ENCODE measurements at places on chromosomes 5 and 9.

DNA sequence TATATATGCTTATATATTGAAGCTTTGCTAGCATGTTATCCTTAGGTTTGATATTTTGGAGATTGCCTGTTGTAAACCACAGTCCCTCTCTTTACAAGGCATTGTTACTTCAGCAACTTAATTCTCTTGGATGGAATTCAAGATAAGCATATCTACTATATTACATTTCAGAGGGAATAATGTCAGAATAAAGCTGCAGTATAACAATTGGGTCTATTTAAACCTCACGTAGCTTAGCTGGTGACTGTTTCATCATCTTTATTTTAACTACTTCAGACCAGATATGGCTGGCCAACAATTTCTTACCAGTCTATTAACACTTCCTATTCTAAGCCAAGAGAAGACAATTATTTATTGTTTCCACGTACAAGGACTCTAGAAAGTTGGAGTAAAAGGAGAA, 27.1 kb downstream of the ZCCHC10 start:
- DNase-seq: no peak

GRCh38 chr5:178431063-178431781, 159.0 kb downstream of the COL23A1 start:
- DNase-seq: no peak

- DNase-seq: no peak
Measured at GRCh38 chr5:57417971-57418370, 64.6 kb downstream of the ACTBL2 start.

GRCh38 chr5:62896121-62896893, 317.7 kb downstream of the LRRC70 start:
- DNase-seq: no peak

GRCh38 chr5:159005062-159005461, 94.7 kb downstream of the EBF1 start:
- DNase-seq: no peak

GRCh38 chr5:73687357-73687756, 61.4 kb downstream of the ARHGEF28 start:
- no peak for DNase-seq

DNA sequence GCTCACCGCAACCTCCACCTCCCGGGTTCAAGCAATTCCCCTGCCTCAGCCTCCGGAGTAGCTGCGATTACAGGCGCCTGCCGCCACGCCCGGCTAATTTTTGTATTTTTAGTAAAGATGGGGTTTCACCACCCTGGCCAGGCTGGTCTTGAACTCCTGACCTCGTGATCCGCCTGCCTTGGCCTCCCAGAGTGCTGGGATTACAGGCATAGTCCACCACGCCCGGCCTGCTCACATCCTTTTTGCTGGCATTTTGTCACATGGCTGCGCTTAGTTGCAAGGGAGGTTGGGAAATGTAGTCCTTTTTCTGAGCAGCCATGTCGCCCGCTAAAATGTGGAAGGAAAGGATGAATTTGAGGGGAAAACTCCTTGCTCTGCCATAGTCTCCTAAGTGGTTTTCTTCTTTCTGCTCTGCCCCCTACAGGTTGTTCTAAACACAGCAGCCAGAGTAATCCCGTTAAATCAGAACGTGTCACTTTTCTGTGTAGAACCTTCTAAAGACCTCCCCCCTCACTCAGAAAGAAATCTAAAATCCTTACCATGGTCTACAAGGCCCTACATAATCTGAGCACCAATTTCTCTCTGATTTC, 57.8 kb upstream of the HSPA9 start:
- peak; percentile 68 for DNase-seq

GRCh38 chr9:91625331-91625730, 201.7 kb upstream of the NFIL3 start:
- no peak for DNase-seq

- no peak for DNase-seq
Measured at GRCh38 chr5:61420016-61420415, 88.0 kb downstream of the ZSWIM6 start.

- no peak for DNase-seq
Measured at GRCh38 chr5:56169281-56169680, 63.8 kb downstream of the ANKRD55 start.

DNA sequence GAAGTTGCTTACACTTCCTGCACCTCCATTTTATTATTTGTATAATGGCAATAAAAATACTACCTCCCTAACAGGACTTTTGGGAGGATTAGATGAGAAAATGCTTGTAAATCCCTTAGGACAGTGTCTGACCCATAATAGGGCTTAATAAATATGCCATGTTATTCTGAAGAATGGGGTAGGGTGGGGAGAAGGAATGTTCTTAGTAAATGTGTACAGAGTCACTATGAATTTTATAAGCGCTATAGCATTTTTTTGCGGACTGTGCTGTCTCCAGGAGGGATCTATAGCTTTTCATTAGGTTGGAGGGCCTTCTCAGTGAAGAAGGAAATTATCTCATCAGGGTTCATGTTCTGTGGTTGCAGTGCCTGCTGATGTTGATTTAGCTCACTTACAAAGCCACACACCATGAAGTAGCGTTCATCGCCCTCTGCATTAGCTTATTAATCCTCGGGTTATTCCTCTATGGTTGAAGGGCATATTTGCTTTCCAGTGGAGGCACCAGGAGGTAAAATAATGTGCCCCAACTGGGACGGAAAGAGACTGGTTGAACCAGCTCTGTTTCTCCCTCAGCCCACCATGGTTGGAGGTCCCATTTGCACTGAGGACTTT, 497.1 kb downstream of the ARHGEF28 start:
- DNase-seq: no peak

- no peak for DNase-seq
Measured at GRCh38 chr5:11528720-11529119, 375.5 kb downstream of the CTNND2 start.

- DNase-seq: no peak
Measured at GRCh38 chr5:56856541-56857178, 41.3 kb downstream of the MAP3K1 start.

DNA sequence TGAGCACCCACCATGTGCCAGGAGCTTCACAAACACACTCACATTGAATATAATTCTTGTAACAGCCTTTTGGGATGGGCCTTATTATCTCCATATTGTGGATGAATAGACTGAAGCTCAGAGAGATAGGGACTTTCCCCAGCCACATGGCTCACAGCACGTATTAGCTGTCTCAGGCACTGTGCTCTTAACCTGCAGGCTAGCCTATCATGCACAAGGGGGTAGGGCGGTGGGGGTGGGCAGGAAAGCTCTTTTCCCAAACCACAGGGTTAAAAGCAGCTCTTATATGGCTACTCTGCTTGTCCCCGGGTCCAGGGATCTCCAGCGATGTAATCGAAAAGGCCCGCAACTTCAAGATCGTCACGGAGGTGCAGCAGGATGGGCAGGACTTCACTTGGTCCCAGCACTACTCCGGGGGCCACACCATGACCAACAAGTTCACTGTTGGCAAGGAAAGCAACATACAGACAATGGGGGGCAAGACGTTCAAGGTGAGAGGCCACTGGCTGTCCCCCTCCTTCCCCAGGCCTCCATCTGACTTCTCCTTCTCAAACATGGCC, 2.6 kb downstream of the FABP6 start:
- no peak for DNase-seq

DNA sequence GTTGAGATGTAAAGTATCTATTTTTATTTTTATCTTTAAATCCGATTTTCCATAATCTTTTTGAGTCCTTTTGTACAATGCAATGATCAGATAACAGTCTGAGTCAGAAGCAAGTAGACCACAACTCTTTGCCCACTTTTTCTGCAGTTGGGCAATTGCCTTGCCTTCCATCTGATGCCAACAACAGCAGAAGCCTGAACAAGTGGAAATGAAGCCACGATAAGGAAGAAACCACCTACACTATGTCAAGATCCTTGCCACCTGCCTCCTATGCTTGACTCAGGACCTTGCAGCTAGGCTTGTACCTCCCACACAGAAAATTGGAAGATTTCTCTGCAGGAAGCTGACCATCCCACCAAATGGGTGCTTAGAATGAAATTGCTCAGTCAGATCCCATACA, 78.6 kb downstream of the ANXA1 start:
- peak; percentile 46 for DNase-seq

DNA sequence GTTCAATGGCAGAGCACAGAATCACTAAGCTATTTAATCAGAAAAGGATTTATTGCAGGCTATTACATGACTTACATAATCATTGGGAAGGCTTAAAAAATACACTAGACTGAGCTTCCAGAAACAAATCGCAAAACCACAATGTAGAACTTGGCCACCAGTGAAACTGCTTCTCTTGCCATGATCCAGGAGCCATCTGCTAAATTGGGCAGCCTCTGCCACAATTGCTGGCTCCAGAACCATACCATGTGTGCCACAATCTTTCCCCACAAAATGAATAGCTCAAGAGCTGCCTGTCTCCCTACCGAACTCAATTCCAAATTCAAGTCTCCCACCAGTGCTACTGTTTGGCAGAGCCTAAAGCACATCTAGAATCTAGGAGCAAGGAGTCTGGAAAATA, 9.8 kb upstream of the ERAP1 start:
- DNase-seq: no peak

DNA sequence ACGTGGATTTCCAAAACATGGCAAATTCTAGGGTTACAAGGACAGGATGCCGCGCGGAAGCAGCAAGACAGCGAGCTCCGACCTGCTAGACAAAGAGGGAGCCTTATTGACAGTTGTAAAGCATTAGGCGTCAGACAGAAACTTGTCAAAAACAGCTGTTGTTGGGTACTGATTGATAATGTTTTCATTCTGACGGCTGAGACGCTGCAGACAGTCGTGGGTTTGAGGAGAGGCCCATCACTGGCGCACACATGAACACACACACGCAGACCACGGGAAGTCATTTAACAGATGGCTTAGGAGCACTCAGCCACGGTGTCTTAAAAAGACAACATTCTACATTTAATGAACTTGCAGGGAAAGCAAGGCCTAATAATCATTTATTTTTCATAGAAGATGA, 324.0 kb downstream of the NDUFS4 start:
- no peak for DNase-seq

Data from NB4 (cell line).